Daoy (cell line): ENCODE measurements at places on chromosomes 6 and 20.

- no peak for DNase-seq
Observed at GRCh38 chr20:722822-723644, 45.3 kb downstream of the SLC52A3 start.

DNA sequence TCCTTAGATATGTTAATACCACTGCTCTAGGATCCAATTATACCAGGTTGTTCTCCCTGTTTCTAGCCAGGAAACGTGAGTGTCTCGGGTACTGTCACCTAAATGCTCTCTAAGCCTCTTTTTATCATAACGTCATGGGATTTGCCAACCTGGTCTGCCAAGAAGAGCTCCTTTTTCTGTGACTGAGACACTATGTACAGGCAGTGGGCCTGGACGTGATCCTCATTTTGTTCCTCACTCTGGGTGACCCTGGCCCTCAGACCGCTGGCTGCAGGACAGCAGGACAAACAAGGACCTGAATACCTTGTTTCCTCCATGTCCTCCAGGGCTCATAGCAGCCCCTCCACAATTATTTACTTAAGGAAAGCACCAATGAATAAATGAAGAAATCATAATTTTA is 69.1 kb downstream of the CD164 start:
- DNase-seq, result no peak

- peak; percentile 13 for DNase-seq
Observed at GRCh38 chr6:48183178-48183577, 72.2 kb upstream of the PTCHD4 start.

GRCh38 chr6:128713461-128713860 is 169.5 kb upstream of the LAMA2 start:
- no peak for DNase-seq

DNA sequence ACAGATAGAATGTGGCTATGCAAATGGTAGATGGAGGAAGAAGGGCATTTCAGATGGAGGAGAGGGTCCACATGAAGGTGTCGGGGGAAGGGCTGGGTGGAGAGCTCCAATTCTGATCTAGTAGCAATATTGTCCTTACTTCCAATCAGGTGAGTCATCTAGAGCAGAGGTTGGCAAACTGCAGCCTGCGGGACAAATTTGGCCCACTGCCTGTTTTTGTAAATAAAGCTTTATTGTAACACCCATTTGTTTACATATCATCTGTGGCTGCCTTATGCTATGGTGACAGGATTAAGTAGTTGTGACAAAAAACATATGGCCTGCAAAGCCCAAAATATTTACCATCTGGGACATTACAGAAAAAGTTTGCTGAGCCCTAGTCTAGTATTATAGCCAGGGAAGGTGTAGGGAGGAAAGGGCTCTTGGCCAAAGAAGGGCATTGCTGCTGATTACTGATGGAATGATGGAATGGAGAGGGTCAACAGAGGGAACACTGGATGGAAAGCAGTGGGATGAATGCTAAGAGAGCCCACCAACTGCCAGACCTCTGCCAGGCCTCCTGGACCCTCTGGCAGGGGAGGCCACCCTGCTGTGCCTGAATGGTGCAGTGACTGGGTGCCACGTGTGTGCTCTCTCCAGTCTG is 79.8 kb downstream of the SLC22A23 start:
- no peak for DNase-seq

DNA sequence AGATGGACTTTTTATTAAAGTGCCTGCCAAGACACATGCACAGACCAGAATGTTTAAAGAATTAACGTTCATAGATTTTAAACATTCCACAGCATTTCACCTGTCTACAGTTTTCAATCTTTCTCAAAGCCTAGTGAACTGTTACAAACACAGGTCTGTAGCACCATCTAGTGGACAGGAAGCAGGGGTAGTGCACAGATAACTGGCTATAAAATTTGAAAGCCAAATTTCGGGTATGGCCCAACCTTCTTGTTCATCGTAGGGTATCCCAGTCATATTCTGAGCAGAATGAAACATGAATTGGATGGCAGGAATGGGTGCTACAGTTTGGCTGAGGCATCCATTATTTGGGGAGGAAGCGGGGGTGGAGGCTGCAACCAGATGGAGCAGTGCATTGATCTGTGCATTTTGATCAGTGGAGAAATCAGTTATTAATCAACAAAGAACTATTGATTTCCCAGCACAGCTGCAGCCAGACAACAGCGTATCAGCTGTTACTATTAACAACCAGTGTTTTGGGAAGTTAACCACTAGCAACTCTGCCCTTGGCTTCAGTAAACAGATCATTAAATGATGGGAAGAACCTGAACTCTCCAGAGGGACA is 56.1 kb upstream of the B3GAT2 start:
- DNase-seq, result peak; percentile 63

DNA sequence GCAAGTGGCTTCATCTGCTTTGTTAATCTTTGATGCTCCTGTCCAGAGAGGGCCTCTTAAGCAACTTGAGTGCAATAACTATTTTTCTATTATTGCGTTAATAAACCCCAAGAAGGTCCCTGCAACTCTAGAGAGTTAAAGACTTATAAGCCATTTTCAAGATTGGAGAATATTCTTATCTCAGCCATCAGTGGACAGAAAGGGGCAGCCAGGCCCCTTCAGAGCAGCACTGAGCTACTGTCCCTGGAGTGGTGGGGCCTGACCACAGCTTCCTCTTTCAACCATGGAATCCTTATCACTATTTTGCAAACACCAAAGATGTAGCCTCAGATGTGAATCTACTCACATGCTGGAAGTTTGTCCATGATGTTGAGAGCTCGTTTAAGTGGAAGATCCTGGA is 2.8 kb upstream of the MAS1L start:
- no peak for DNase-seq

- DNase-seq, result no peak
Observed at GRCh38 chr20:34537651-34538050, 20.9 kb upstream of the MAP1LC3A start.

GRCh38 chr20:4563534-4563933 is 158.2 kb upstream of the PRND start:
- DNase-seq, result peak; percentile 57

GRCh38 chr20:30811885-30812671 is 445.4 kb upstream of the DEFB115 start:
- peak; percentile 77 for DNase-seq

- DNase-seq, result no peak
Observed at GRCh38 chr20:13863244-13863643, 78.4 kb downstream of the NDUFAF5 start.

DNA sequence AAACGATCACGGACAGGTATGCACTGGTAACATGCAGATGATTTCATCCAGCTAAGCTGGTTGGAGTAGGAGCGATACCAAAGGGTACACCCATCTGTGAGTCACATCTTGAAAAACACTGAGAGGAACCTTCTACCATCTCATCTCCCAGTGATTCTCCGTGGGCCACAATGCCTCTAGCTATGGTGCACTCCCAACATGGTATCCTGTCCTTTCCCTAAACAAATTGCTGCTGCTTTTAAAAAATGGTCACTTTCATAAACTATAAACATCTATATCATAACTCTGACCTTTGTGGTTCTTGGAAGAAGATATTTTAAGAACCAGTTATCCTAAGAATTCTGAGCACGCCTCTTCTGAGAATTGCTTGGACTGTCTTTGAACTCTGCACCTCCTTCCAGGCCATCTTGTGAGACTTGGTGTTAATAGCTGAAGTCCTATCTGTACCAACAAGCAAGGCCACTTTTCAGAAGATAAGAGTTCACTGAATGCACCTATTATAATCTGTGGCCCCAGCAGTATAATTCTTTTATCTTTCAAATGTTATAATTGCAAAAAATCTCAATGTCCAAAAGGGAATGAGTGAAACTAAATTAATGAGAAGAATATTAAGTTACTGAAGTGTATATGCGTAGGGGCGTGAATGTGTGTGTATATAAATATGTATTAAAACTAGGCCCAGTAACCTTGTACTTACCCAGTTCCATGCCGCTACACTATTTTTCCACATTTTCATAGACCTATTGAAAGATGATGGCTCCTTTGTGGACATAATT is 70.5 kb upstream of the TPD52L1 start:
- no peak for DNase-seq

- DNase-seq, result no peak
Observed at GRCh38 chr20:33846291-33846935, 35.3 kb downstream of the CHMP4B start.

- DNase-seq, result peak; percentile 88
Observed at GRCh38 chr6:12637960-12638641, 78.5 kb upstream of the PHACTR1 start.

DNA sequence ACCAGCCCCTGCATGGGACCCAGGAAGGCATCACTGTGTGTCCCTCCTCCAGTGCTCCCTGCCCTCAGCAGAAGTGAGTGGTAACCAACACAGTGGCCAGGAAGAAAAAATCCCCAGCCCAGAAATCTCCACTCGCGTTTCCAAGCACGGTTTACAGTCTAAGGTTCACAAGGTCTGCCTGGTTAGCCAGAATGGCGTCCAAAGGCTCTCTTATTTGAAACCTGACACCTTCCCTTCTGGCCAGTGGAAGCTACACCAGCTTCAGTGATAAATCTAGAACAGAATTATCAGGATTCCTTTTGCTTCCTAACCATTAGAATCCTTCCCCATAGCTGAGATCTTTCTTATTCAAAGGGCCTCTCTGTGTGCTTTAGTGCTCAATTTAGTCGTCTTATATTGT is 9.2 kb downstream of the LY86 start:
- no peak for DNase-seq

- DNase-seq, result no peak
Observed at GRCh38 chr6:89321131-89321970, 6.3 kb upstream of the GABRR2 start.

DNA sequence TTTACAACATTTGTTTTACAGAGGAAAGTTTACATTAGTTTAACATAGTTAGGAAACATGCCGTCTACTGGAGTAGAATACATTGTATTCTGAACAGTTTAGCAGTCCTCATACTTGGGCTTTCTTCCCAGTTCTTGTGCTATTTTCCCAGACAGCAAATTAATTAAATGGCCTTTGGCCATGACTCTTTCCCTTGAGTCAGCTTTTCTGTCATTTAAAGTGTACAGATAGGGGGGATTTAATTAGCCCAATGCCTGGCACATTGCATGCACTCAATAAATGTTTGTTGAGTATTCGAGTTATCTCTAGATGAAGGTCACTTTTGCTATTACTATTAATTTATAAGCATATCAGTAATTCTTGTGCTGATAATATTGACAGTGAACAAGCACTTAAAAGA is 1.6 kb downstream of the TMEM244 start:
- no peak for DNase-seq

DNA sequence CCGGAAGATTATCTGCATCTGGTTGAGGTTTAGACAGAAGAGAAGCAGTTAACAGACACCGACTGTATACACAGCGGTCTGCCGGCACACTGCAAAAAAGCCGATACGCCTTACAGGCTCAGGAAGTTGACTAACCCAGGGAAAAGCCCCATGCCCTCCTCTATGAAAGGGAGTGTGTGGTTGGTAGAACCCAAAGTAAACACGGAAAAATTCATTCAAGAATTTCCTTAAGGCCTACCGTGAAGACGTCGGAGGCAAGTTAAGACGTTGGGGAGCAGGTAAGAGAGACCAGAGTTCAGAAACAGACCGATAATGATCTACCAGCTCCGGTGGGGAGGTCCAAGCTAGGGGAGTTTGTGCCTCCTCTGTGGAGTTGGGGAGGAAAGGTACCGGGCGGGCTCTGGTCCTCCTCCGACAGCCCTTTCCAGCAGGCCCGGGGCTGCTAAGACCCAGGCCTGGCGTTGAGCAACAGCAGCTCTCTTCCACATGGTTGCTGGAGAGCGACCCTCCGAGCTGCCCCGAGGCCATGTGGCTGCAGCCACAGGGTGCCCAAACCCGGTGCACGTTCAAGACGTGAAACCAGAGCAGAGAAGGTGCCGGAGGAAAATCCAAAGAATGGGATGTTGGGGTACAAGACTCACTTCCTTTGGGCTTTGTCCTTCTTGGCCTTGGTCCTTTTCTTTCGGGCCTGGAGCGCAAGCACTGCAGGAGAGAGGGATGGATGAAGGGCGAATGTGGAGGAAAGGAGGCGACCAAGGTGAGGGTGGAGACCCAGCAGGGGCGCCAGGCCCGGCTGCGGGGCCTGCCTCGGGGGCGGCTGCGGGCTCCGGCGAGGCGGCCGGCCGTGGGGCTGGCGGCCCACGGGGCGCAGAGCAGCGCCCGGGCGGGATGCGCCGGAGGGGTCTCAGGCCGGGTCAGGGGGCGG is 809 bp downstream of the SRPK1 start:
- DNase-seq, result peak; percentile 80

DNA sequence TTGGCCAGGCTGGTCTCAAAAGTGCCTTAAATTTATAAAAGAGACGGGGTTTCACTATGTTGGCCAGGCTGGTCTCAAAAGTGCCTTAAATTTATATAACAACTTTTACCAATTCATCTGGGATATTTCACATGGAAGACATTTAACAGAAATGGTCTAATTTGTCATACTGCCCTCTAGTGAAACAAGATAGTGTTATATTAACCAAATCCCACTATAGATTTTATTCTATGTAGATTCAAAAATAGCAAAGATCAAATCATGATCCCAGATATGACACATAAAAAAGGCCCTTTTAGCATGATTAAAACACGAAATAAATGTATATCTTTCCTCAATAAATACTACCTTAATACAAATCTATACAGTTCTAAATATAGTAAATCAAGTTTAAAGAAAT is 102.8 kb upstream of the TFAP2D start:
- DNase-seq, result no peak

GRCh38 chr6:109221543-109222195 is 126.4 kb downstream of the CEP57L1 start:
- DNase-seq, result no peak

DNA sequence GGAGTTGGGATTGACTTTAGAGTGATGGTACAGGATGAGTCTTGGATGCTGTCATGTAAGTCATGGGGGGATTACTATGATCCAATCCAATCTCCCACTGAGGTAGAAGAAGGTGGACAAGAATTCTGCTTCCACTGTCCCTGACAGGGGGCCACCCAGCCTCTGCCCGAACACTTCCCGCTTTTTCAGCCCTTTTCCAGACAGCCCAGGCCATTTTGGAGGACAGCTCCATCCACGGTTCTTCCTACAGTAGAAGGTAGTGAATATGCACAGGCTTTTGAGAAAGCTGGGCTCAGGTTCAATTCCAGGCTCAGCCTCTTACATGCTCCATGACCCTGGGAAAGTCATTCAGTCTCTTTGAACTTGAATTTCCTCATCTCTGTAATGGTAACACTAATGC is 31.0 kb downstream of the TRERF1 start:
- no peak for DNase-seq
